Activated naive CD4-positive, alpha-beta T cell (primary cell): ENCODE measurements at places on chromosomes 5 and 9.

DNA sequence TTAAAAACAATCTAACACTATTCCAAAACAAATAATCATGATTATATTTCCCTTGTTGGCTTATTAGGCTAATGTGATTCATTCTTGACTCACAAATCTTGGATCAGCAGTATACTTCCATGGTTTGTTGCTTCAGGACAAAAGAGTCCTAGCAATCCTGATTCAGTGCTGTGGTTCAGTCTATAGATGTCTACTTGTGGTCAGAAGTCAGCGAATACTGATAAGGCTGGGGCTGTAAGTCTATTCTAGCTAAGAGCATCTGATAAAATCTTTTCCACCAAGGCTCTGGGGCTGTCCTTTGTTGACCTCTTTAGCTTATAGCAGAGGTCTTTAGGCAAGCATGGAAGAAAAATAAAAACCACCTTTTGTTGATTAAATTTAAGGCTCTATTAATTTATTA, 4.4 kb upstream of the SMIM3 start:
- DNase-seq: no peak

- no peak for DNase-seq
These were observed 162.4 kb downstream of the CHSY3 start for GRCh38 chr5:130066644-130067043.

DNA sequence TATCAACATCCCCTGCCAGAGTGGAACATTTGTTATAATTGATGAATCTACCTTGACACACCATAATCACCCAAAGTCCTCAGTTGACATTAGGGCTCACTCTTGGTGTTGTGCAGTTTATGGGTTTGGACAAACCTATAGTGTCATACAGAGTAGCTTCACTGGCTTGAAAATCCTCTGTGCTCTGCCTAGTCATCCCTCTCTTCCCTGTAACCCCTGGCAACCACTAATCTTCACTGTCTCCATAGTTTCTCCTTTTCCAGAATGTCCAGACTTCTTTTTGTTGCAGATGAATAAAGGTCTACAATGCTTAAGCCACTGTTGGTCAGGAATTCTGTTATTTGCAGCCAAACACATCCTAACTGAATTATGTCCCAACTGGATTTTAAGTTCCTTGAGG, 22.5 kb upstream of the SUB1 start:
- no peak for DNase-seq

DNA sequence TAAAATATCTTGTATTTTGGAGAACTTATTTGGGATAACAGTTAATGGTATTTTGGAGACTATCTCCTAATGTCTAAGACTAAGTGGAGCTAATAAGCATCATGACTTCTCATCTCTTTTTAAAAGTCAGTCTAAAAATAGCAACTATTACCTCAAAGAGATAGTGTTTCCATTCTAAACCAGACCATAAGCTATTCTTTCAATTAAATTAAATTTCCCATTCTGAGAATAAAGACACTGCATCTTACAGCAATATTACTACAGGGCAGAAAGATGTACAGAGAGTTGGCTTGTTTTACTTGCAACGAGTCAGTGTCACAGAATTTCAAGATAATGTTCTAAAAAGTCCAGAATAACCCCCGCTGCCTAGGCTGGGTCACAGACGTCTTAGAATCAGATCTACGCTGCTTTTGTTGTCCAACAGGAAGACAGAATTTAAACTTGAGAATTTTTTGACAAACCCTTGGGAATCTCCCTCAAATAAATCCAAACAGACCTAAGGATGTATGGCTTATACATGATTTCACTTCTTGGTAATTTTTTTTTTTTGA, 98.9 kb downstream of the USP20 start:
- no peak for DNase-seq

DNA sequence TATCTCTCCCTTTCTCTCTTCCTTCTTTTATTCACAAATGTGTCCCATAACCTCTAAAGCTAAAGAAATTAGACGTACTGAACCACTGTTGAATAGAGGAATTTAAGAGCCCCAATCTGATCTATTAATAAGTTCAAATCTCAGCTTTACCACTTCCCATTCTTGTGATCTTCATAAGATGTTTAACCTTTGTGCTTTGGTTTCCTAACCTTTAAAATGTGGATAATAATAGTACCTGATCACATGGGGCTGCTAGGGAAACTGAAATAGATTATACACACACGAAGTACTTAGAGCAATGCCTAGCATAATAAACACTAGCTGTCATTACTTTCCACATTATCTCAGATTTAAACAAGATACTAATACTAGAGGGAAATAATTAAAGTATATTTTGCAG, 324.3 kb upstream of the SEMA6A start:
- DNase-seq: no peak

DNA sequence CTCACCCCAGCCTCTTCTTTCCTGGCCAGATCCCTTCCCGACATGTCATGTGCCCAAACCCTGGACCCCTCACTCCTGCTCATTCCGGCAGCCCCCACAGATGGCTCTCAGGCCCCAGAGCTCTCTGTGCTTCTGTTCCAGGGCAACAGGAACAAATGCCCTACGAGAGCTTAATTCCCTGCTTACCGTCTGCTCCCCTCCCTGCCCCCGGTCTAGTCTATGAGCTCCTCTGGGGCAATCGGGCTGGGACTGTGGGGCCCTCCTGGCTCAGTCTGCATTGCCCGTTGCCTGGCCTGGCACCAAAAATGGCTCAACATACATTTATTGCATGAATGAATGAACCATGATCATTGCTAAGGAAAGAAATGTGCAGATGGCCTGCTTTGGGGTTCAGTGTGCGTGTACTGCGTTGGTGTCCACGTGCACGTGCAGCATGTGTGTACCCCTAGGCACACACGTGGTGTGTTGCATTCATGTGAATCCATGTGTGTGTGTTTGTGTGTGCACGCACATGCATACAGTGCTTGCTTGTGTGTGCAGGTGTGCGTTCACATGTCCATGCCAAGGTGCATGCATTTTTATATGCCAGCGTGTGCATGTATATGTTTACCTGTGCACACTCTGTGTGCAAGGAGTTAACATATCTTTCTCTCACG, 201.2 kb upstream of the IER5L start:
- no peak for DNase-seq

DNA sequence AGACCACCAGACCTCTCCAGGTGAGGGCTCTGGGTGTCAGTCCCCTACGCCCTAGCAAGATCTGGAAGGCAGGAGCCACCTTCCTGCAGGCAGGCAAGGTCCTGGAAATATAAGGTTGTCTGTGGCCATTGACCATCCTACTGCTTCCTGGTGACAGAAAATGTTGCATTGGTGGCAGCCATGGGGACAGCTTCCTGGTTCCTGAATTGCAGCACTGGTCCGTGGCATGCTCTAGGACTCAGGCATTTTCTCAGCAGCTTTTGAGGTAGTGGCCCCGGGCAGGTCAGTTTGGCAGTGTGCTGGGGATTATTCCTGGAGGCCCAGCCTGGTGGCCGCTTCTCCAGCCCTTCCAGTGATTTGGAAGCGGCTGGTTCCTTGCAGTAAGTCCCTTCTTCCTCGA, 36.6 kb upstream of the KCNMB1 start:
- DNase-seq: no peak

GRCh38 chr9:912776-913175, 63.7 kb upstream of the DMRT3 start:
- DNase-seq: no peak

GRCh38 chr5:118121258-118121657, 867.1 kb downstream of the DTWD2 start:
- DNase-seq: no peak

DNA sequence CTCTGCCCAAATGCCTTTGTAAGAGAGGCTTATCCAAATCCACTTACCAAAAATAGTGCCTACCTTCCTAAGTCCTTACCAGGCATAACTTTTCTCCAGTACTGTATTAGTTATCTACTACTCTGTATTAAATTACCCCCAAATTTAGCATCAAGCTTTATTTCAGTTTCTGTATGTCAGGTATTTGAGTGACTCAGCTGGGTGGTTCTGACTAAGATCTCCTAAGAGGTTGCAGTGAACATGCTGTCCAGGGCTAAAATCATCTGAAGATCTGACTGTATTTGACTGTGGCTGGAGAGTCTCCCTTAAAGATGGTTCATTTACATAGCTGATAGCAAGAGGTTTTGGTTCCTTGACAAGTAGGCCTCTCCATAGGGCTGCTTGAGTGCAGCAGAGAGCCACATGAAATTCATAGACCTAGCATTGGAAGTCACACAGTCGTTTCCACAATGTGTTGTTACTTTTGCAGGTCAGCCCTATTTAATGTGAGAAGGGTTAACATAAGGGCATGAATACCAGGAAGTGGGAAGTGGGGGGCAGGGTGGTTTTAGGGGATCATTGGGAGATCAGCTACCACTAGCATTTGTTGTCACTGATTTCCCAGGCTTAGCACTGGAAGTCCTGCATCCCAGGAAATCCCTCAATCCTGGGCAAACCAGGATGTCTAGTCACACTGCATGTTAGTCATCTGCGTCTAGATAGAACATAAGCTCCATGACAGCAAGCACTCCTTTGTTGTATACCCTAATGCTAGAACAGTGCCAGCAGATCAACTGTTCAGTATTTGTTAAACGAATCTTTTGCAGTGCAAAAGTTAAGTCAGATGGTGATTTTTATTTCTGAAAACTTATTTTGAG, 2.0 kb upstream of the ZNF622 start:
- DNase-seq: no peak

DNA sequence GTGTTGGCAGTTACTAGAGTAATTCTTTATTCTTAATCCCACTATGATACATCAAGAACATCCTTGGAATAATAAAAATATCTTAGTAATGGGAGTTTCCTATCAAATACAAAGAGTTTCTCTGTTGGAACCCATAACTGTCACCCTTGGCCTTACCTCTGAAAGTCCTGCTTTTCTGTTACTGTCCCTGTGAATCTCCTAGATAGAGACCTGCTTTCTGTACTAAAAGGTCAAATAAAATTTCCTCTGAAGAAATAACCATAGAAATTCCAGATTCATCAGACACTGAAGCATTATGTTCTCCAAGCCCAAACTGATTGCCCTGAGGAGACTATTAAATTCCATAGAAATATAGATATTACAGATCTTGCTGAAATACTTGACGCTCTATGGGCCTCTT, 63.0 kb downstream of the KCNV2 start:
- DNase-seq: no peak

GRCh38 chr9:129875181-129875611, 39.9 kb downstream of the USP20 start:
- DNase-seq: no peak

GRCh38 chr9:7243838-7244237, 486.1 kb downstream of the KDM4C start:
- no peak for DNase-seq

GRCh38 chr5:167208911-167209310, 1082.5 kb upstream of the WWC1 start:
- DNase-seq: no peak

- no peak for DNase-seq
These were observed 54.1 kb downstream of the GDA start for GRCh38 chr9:72203205-72203803.

DNA sequence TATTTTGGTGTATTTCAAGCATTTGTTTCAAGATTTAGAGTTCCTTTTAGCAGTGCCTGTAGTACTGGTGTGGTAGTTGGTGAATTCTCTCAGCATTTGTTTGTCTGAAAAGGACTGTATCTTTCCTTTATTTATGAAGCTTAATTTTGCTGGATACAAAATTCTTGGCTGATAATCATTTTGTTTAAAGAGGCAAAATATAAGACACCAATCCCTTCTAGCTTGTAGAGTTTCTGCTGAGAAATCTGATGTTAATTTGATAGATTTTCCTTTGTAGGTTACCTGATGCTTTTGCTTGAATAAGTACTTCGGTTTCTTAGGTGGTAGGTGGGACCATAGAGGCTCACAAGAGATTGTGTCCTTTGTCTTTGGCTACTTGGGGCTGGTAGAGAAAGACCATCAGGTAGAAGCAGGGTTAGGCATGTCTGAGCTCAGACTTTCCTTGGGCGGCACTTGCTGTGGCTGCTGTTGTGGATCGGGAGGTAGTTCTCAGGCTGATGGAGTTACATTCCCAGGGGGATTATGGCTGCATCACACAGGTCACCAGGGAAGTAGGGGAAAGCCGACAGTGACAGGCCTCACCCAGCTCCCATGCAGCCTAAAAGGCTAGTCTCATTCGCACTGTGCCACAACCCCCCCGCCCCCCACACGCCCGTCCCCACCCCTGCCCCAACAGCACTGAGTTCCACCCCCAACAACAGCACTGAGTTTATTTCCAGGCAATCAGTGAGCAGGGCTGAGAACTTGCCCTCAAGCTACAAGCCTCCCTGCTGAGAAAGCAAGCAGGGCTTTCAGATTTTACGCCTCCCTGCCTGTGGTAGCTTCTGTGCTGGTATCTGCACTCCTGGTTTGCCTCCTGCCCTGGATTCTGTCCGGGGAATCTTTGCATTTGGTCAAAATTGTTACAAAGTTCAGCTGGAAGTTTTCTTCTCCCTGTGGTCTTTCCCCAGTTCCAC, 127.1 kb upstream of the GLRA1 start:
- no peak for DNase-seq

DNA sequence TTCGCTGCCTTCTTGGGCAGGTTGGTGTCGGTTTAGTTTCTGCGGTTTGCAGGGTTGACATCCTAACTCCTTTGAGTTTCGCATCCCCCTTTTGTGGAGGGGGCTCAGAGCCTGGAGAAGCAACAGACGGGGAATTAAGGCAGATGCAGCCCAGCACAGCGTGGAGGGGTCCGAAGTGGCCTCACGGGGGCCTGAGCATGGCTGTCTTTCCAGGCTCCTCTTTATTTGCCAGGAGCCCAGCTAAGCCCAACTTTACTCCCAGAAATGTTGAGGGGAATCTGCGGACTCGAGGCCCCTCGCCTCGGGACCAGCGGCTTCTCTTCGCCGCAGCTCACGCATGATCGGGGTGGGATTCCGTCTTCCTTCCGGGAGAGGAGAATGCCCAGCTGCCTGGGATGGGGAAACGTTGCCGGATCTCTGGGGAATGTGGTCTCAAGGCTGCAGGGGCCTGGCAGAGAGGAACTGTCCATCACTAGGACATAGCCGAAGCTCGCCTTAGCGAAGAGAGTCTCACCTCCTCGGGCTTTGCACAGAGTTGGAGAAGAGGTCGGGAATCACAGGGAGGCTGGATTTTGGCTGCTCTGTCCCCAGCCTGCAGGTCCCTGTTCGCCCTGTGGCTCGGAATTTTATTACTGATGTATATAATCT, 1.3 kb downstream of the RAI14 start:
- no peak for DNase-seq

DNA sequence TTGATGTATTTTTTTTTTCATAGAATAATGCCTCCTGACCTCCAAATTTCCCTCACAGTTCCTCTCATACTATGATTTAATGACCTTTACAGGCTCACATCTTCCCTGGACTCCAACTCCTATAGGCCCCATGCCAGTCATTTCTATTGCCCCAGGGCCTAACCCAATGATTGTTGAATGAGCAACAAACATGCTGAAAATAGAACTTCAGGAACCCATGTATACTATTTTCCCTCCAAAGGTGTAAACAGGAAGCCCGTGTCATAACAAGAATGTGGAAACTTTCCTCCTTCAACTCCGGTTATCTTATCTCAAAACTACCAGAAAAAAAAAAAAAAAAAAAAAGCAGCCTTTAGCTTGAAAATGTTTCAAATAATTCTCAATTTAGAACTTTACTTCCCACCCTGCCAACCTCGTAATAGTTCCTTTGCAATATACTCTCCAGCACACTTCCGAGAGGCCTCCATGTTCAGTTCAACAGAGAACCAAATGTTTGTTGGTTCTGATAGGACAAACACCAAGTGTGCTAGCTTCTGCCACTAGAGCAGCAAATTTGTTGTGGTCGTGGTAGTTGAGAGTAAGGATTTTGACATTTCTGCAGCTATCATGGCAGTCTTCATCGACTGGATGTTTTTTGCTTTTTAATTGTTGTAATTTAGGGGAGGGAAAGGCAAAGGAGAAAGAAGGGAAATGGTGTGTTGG, 25.8 kb downstream of the TRPM6 start:
- no peak for DNase-seq
